ENCODE measurements at places on chromosomes 3 and 15.

- no peak for DNase-seq
These were observed 1123.7 kb downstream of the IGSF11 start for GRCh38 chr3:117910820-117911521.

DNA sequence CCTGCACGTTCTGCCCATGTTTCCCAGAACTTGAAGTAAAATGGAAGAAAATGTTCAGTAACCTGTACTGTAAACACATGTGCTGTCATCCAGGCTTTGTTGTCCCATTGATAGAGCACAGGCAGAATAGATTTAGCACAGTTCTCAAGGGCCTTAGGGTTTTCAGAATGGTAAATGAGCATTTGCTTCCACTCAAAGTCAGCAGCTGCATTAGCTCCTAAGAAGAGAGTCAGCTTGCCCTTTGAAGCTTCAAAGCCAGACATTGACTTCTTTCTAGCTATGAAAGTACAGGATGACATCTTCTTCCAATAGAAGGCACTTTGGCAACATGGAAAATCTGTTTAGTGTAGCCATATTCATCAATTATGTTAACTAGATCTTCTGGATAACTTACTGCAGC lies 76.2 kb upstream of the TMEM108 start:
- DNase-seq, result no peak

DNA sequence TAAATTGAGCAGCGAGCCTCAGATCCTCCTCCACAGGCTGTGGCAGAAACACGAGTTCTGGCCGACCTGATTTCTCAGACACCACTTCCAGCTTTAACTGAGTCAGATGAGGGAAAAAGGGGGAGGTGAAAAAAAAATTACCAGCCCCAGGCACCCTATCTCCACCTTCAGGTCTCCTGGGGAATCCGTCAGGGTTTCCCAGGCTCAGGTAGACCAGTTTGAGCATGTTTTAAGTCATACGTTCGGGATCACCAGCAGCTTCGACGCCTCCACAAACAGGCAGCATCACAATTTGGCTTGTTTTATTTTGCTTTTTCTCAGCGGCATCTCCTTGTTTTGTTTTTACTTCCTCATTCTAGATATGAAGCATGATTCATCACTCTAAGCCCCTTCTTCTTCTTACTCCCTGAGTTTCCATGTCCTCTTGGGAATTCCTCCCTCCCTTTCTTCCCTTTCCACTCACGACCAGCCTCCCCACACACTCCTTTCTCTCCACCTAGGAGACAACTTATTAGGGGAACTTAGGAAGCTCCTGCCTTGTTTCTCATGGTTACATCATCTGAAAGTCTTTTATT lies 190.1 kb downstream of the ZNF621 start:
- DNase-seq, result no peak

DNA sequence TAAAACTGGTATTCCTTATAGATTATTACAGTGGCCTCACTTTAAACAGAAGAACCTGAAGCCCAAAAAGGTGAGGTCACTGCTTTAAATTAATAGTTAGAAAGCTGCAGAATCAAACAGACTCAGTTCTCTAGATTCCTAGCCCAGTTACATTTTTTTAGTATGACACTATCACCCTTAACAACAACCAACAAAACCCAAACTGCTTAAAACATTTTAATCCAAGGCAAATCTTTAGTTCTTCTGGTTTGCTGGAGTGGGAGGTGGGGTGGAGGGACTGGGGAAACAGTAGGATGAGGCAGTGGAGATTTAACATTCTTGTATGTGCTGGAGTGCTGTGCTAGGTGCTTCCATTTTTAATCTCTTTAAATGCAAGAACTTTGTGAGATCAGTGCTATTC lies 631.6 kb upstream of the KCNMB2 start:
- DNase-seq, result no peak

DNA sequence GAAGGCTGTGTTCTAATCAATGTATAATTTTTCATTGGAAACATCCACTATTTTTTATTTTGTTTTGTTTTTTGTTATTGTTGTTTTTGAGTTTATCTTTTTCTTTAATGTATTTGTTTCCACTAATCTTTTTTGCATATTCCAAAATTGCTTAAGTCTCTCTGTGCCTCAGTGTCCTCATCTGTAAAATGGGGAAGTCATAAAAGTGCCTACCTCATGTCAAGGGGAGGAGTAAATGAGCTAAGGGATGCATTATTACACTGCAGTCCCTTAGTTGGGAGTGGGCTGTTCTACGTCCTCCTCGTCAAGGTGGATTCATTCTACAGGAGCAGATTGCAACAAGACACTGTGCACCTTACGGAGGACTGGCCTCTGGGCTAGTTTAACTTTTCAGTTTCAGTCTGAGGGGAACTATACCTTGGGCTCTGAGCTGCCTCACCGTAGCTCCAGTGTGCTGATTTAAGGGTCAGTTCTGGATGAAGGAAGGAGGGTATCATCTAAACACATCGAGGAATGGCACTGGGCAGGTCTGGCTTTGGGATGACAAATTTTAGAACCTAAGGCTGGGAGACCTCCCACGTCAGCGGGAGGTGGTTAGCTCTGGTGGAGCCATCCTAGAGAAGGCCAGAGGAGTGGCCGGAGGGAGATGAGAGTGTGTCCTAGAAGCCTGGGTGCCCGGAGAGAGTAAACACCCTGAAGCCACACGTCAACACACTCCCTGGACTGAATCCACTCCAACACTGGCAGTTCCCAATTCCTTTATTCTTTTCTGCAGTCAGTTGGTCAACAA lies 5.1 kb upstream of the SRP14 start:
- no peak for DNase-seq

- no peak for DNase-seq
These were observed 50.6 kb upstream of the NMNAT3 start for GRCh38 chr3:139728414-139728813.

DNA sequence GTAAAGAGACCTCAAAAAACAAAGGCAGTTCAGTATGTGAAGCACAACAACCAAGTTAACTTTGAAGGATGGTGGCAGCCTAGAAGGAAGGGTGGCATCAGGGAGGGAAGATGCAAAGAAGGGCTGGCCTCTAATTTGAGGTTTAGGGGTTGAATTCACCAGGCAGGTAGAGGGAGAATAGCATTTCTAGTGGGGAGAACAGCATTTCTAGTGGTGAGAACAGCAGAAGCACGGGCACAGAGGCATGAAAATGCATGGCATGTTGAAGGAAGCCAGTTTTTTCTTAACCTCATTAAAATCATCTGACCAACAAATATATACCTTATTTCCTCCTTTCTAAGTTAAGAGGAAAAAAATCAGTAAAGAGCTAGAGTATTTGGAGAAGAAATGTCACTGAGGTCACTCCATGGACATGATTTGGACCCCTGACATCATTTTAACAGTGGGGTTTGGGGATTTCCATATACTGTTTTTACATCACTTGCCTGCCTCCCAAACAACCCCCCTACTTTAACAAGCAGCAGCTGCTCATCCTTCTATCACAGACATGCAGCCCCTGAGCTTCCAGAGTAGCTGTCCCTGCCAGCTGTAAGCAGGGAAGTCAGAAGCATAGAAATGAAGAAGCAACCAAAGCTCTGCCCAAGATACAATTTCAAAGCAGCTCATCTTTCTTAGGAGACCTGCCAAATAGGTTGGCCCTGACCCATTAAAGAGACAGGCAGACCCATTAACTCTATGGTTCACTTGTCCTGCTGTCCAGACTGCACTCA lies 2.4 kb upstream of the POPDC2 start:
- DNase-seq, result no peak

GRCh38 chr3:128274837-128275236 lies 121.6 kb downstream of the EEFSEC start:
- DNase-seq, result no peak

DNA sequence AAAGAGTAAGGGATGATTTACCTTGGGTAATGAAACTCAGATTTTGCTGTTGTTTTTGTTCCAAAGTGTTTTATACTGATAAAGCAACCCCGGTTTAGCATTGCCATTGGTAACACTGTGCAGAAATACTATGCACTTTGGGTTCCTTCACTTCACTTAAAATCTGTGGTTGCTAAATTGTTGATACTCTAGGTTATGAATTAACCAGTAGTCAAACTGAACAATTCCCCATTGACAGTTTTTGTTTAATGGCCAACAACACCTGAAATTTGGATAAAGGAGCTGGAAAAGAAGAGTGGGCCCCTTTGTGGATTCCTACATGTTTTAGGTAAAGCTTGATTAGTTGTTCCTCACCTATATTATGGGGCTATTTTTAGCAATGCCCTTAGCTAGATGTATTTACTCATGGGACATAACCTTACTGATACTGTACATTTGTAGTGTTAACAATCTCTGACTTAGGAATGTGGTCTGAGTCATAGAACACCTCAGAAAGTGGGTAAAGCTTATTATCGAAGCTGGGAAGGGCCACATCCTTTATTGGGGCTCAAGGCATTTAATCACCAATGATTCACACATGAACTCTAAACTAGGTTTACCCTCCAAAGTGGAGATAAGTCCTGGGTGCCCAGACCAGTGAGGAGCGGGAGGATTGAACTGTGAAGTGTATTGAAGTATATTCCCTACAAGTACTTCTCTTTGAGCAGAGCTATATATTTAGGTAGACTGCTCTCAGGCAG lies 29.5 kb upstream of the THRB start:
- no peak for DNase-seq

- DNase-seq, result no peak
These were observed 15.8 kb upstream of the TFDP2 start for GRCh38 chr3:142165194-142165593.

DNA sequence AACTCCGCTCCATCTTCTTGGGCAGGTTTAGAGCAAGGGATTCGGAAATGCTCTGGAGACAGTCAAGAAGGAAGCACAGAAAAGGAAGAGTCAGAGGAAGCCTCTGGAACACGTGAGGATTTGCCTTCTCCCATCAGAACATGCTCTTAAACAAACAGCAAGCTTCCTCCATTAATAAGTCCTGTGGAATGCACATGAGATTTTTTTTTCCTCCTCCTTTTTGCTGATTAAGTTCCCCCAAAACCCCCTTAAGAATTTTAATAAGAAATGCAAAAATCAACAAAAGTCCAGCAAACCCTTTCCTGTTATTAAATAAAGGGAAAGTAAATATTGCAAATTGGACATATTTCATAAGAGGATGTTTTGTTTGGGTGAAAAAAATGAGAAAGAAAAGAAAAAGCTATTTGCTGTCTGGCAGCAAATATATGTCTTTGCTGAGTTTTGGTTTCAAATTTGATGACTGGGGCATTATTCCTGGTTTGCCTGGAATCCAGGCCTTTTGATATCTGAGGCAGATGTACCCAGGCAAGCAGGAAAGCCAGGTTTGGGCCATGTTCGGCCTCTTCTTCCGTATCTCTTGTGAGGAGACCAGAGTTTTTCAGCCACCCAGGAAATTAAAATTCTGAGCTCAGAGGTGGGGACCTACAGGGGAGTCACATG lies 7.9 kb upstream of the TSEN2 start:
- no peak for DNase-seq

- DNase-seq, result no peak
These were observed 158.4 kb downstream of the FHIT start for GRCh38 chr3:61092870-61093269.

- no peak for DNase-seq
These were observed 320.1 kb upstream of the WNT5A start for GRCh38 chr3:55807210-55807609.

GRCh38 chr3:522888-523287 lies 326.3 kb downstream of the CHL1 start:
- no peak for DNase-seq

- no peak for DNase-seq
These were observed 1.3 kb downstream of the ADAMTS9 start for GRCh38 chr3:64686446-64686908.

DNA sequence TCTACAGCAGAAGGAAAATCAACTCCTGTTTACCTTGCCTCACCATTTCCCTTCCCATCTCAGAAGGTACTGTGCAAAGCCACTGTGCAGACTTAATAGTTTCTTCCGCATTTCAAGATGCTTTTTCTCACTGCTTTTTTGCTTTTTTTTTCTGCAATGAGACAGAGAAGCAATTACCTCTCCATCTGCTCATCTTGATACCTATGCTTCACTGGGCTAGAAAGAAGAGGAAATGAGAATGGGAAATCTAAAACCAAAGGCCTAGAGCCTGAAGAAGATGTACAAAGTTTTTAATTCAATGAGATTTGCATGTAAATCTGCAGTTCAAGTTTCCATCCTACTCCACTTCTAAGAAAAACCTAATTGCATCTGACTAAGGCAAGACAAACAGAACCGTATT lies 238.1 kb upstream of the SETMAR start:
- DNase-seq, result no peak

GRCh38 chr15:20340931-20341661 lies 200.5 kb downstream of the GOLGA6L6 start:
- DNase-seq, result no peak

DNA sequence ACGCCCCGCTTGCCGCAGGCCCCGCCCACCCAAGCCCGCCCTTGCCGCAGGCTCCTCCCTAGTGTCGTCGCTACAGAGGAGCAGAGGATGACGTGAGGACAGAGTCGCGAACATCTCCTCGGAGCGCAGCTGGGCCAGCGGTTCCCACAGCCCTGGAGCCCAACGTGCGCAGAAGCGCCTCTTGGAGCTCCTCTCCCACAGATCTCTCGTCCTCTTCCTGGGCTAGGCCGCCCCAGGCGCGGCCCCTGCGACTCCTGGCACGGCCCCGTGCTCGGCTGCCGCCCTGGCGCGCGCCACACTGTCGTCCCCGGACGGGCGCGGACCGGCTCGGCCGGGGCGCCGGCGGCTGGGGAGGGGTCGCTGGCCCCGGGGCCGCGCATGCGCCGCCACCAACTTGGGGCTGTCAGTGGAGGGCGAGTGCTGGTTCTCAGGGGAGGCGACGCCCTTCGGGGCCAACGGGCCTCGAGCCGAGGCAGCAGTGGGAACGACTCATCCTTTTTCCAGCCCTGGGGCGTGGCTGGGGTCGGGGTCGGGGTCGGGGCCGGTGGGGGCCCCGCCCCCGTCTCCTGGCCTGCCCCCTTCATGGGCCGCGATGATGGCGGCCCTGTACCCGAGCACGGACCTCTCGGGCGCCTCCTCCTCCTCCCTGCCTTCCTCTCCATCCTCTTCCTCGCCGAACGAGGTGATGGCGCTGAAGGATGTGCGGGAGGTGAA lies at the start of gene TRPC1:
Gene TRPC1, plus strand, starts transcription at position 67 of the 714 bp plus-strand sequence. Its CDS starts 526 bp downstream, at position 593.
- peak; percentile 78 for DNase-seq

- no peak for DNase-seq
These were observed 179.7 kb upstream of the LPP start for GRCh38 chr3:187973977-187974870.

DNA sequence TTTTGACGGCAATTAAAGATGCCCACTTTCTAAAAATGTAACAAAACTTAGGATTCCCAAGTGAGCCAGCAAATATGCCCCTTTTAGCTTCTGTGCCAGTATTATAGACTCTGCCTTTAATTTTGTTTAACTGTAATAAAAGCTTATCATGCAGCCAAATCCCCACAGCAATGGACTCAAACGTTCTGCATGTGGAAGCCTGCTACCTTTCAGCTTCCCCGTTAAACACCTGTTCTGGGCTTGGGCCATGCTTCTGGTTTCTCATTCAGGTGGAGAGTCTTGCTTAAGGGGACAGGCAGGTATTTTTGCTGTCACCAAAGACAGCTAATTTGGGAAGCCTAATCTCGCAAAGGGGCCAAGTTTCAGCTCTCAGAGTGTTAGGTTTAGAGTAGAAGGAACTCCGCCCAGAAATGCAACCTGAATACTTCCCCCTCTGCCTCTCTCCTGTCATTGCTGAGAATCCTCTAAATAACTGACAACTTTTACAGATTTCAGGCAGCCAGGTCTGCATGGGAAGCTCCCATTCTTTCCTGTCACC lies 399.4 kb upstream of the ATP11B start:
- no peak for DNase-seq

Measured in hippocampal formation (tissue), 2 donors.